Fibroblast of lung (primary cell): ENCODE measurements at places on chromosomes 12 and 14. TPM values are rescaled to one million over a fixed set of nuclear protein-coding genes. Genes with fewer than 3 reads are reported as not detected.

GRCh38 chr14:75521415-75522199, 662 bp upstream of the BATF start:
- no peak overlapping the region for H3K27ac ChIP-seq
- no peaks in the 10 kb centered on the region for H3K27me3 ChIP-seq
- no peaks in the 10 kb centered on the region for H3K4me1 ChIP-seq
- DNase-seq = no peak

SYT1 gene
- polyA plus RNA-seq = 0.90 and 4.6 TPM in 2 replicates

GRCh38 chr14:24172261-24172860, 481 bp downstream of the REC8 start:
- no peak for DNase-seq
- peaks cover 11% of the 10 kb centered on the region for H3K36me3 ChIP-seq
- H3K4me3 ChIP-seq = no peak overlapping the region
- H3K27ac ChIP-seq = no peak overlapping the region
- H3K4me1 ChIP-seq = no peaks in the 10 kb centered on the region

DNA sequence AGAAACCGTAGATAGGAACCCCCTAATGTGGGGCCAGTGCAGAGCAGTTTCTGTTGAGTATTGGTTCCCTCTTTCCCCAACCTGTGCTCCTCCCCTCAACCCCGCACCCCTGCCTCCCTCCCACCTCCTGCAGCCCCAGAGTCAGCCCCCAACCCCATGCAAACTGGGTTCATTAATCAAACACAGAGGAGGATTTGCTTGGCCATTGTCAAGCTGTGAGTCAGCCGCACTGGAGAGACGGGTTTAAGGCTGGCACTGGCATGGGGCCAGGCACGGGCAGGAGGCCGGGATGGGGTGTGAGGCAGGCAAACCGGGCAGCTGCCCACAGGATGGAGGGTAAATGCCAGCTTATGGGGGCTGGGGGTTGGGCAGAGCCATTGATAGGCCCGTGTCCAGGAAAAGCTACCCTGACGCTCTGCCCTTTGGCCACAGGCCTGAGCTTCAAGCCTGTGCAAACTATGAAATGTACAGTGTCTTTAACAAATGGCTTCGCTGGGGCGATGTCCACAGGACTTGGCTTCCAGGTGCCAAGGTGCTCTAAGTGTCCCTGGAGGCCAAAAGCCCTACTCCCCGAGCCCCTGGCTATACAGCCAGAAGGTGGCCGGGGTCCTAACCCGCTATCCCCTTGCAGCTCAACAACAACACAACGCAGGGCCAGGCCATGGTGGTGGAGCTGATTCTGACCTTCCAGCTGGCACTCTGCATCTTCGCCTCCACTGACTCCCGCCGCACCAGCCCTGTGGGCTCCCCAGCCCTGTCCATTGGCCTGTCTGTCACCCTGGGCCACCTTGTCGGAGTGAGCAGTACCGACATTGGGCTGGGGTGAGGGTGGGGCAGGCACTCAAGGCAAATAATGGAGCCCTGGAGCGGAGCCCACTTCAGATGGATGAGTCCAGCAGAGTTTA, 1.4 kb downstream of the AQP5 start:
- peaks cover 57% of the 10 kb centered on the region for H3K27me3 ChIP-seq
- H3K4me1 ChIP-seq = peaks cover 2% of the 10 kb centered on the region
- no peaks in the 10 kb centered on the region for H3K36me3 ChIP-seq
- H3K27ac ChIP-seq = no peak overlapping the region
- H3K4me3 ChIP-seq = no peak overlapping the region

ERBB3 gene
- polyA plus RNA-seq = 0.59 and 0.92 TPM in 2 replicates

CSRP2 gene
- 63.5 and 199 TPM in 2 replicates for polyA plus RNA-seq

ENDOU gene
- polyA plus RNA-seq = 0.07 and 0.09 TPM in 2 replicates

- DNase-seq = peak; percentile 14
- no peaks in the 10 kb centered on the region for H3K36me3 ChIP-seq
- no peaks in the 10 kb centered on the region for H3K4me1 ChIP-seq
Observed at GRCh38 chr14:66038618-66039017, 447.6 kb upstream of the CCDC196 start.

DNA sequence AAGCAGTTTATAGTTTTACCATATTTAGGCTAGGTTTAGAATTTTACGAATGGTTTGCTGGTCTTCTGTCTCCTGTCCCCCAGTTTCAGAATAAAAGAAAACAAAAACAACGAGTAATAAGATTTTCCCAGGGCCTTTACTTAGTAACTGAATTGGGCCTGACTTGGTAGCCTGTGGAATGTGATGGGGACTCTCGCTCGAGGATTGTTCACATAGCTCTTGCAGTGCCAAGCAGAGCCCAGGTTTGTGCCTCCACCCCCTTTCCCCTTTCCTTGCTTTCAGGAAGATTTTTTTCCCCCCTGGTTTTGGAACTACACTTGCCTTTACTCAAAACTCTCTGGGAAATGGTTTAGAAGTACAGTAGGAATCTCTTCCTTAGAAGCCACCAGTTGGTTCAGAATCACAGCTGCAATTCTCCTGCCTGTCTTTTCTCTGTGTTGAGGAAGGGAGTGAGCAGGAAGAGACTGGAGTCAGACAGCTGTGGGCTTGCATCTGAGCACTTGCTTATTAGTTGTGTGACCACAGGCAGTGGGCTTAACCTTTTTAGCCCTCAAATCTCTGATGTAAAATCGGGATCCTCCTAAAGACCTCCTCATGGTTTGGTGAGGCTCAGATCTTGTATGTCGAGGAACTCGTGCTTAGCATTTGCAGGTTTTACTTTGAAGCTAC, 501.2 kb downstream of the PCNX1 start:
- no peak overlapping the region for H3K27ac ChIP-seq
- H3K27me3 ChIP-seq = no peaks in the 10 kb centered on the region
- no peaks in the 10 kb centered on the region for H3K36me3 ChIP-seq
- H3K4me1 ChIP-seq = no peaks in the 10 kb centered on the region
- peak; percentile 40 for DNase-seq

AMDHD1 gene
- polyA plus RNA-seq = 0.08 and 0.25 TPM in 2 replicates
